ENCODE measurements at places on chromosomes 13 and 19.

GRCh38 chr19:31962561-31962996 is 382.8 kb upstream of the ZNF507 start:
- no peak for DNase-seq

GRCh38 chr19:42524943-42525342 is 3.3 kb downstream of the CEACAM1 start:
- DNase-seq, result no peak

GRCh38 chr13:33205804-33206221 is 79.7 kb downstream of the STARD13 start:
- DNase-seq, result no peak

- DNase-seq, result no peak
These were observed 9.2 kb upstream of the ZSCAN22 start for GRCh38 chr19:58317476-58318072.

GRCh38 chr13:113591750-113592149 is 7.2 kb downstream of the TFDP1 start:
- DNase-seq, result no peak

DNA sequence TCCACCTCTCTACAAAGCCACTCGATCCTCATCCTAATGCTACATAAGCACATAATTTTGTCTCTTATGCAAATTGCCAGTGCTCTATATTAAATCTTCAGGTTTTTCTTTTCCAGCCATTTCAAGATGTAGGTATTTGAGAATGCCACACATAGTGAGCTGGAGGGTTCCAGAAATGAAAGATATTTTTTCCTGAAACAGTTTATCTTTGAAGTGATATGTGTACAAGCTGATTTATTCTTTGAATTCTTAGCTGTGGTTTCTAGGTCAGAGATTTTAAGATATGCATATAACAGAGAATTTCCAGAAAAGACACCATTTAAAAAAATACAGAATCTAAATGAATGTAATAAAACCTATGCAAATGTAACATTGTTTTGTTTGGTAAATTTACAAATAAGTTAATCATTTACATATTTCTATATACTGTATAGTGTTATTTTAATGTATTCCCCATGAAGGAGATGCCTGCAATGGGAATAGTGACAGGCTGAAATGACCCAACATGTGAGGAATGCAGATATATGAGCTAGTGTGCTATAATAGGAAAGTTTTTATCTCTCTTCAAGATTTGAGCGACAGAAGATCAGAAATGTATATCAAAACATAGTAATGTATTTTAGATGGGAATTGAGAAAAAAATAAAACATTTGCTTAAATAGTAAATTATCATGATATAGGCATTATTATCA is 570.2 kb downstream of the SLITRK1 start:
- no peak for DNase-seq

- no peak for DNase-seq
These were observed 13.7 kb upstream of the NCCRP1 start for GRCh38 chr19:39183104-39183503.

GRCh38 chr19:13864667-13865570 is 12.0 kb upstream of the NANOS3 start:
- no peak for DNase-seq

GRCh38 chr19:33000510-33000909 is 28.5 kb downstream of the FAAP24 start:
- DNase-seq, result no peak

- no peak for DNase-seq
These were observed 6.1 kb downstream of the CAPN12 start for GRCh38 chr19:38737921-38738737.

GRCh38 chr13:46176756-46177155 is 5.2 kb downstream of the LCP1 start:
- no peak for DNase-seq

- peak; percentile 2 for DNase-seq
These were observed 112.2 kb upstream of the GPR12 start for GRCh38 chr13:26872525-26873385.

- no peak for DNase-seq
These were observed 59.5 kb downstream of the MICU2 start for GRCh38 chr13:21544515-21544914.

DNA sequence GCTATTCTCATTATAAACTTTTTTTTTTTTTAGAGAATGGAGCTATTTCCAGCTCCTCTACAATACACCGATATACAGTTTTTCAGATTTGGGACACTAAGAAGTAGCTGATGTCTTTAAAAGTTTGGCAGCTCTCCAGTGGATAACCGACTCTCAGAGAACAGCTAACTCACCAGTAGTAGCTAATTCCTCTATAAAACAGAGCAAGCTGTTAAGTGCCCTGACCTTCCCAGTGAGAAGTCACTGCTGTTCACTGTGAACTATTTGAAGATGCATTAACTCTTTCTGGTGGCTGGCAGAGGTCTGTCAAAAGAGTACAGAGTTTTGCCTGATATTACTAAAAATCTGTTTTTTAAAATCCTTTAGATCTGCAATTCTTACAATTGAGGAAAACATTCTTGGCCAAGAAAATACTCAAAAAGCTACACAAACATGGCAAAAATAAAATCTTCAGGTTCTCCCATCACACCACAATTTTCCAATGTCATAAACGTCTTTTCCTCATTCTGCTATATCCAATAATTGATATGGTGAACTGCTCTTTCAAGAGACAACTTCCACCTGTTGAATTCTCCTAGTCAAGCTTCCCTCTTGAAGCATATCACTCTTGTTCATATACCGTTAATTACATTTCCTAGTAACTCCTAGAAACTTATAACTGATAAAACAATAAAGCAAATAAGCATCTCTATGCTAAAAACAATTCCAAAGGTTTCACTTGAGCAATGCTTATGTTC is 44.2 kb downstream of the TBC1D4 start:
- no peak for DNase-seq

- no peak for DNase-seq
These were observed 518 bp downstream of the FLT3LG start for GRCh38 chr19:49474542-49474924.

- DNase-seq, result no peak
These were observed 37.6 kb upstream of the C1QTNF9 start for GRCh38 chr13:24271601-24272451.

- DNase-seq, result no peak
These were observed 254.0 kb upstream of the ARGLU1 start for GRCh38 chr13:106821979-106822378.

GRCh38 chr19:4758082-4758481 is 33.5 kb upstream of the FEM1A start:
- DNase-seq, result no peak

GRCh38 chr19:645912-646778 is 6.5 kb downstream of the FGF22 start:
- no peak for DNase-seq

DNA sequence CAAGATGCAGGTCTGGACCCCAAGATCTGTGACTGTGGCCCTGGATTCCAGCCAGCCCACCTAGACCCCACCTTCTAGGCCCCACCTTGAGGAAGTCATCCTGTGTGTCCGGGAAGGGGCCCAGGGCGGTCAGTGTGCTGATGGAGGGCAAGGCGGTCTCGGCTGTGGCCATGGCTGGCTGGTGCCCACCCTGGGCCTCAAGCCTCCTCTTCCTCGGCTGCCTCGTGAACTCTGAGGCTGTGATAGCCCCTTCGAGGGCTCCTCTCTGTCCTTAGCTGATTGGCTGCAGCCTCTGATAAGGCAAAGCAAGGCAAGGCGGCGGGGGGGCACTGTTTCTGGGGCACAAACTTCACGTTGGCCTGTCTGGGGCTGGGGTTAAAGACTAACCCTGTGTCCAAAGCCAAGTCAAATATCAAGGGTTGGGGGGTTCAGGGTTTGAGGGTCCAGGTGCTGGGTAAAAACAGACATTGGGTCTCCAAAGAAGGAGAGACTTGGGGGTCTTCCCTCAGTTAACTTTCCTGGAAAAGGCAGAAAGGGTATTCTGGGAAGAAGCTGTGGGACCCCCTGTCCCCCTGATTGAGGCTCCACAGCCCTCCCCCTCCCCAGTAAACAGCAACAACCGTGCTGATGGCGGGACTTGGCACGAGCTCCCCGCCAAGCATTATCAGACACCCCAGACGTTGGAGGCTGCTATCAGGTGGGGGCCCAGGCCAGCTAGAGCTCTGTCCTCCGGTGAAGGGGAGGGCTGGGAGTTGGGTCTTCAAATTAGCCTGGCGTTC is at the start of gene KLF1:
TSS of gene KLF1 (minus strand) at position 233 of the 779 bp plus-strand sequence. CDS start at position 172, 61 bp downstream.
- DNase-seq, result no peak

- no peak for DNase-seq
These were observed at the start of gene ZNF587B for GRCh38 chr19:57830071-57830602. ZNF587B (plus strand) TSS chr19:57830299; CDS start chr19:57830529, 230 bp downstream.

DNA sequence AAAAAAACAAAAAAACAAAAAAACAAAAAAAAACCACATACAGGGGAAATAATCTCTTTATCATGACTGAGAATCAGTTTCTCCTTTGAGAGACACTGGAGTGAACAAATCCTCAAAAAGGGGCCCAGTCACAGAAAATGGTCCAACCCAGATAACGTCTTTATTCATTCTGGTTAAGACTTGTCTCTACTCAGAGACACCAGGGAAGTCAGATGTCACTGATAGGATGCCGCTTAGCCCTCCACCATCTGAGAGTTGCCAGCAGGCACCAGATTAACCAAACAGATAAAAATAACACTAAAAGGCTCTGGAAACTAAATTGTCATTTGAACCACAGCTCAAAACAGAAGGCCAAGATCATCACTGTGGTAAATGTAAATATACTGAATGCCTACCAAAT is 1163.4 kb upstream of the ATXN8OS start:
- no peak for DNase-seq

DNA sequence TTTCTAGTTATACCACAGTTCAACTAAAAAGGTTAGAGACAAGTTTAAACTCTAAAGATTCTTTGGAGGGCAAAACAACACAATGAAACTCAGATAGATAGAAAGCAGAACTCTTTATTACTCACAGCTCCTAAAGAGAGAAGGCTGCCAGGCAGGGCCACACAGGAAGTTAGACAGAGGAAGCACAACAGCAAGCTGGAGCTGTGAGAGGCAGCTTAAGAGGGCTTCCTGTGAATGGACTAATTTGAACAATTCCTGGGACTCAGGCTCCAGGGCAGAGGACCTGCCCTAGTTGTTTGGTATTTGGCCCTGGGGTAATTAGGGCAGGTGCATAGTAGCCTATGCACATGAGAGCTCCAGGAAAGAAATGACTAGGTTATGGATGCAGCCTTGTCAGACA is 803.6 kb downstream of the DIAPH3 start:
- DNase-seq, result no peak

DNA sequence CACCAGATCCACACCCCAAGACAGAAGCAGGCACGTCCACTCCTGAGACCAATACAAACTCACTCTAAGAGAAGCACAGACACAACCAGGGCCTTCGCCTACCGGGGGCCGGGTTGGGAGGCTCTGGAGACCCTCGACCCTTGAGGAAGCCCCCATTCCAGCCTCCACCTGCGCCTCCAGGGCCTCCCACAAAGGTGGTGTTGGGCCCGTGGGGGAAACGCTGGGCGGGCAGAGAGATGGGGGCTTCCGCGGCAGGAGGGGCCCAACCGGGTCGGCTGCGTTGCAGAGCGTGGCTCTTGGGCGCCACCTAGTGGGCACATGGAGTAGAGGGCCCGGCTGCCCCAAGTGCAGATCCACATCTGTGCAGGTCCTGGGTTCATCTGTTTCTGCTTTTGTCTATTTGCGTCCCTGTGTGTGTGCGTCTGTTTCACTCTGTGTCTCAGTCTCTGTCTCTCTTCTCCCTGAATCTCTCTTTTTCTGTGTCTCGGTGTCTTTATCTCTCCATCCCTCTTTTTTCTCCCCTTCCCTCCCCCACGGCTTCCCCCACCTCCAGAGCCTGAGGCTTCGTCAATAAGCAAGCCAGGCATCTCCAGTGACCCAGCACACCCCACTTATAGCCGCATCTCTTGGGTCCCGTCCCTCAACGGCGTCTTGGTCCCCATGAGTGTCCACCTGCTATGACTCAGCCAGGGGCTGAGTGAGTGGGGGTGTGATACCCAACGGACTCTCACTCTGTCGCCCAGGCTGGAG is 10.5 kb upstream of the TINCR start:
- peak; percentile 36 for DNase-seq

DNA sequence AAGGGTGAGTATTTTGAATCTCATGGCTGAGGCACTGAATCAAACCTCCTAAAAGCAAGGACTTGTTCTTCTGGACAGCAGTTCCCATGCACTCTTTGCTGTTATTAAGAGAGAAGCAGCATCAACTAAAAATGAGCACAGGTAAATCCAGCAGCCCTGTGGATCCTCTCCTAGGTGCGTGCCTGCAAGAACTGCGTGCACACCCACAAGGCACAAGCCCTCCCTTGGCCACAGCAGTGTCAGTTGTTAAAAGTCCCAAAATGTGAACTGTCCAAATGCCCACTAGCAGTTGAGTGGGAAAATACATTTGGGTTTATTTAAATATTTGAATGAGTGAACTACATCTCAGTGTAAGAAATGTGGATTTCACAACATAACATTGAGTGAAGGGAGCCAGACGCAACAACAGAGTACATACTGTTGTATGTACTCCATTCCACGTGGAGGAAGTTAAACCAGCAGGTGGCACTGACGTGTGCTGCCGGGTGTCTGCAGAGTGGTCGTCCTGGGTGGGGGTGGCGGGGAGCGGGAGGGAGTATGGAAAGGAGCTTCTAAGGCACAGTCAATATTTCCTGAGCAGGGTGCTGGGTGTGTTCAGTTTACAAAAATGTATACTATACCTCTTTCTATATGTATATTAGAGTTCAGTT is 266.4 kb downstream of the NALCN start:
- DNase-seq, result no peak

- peak; percentile 38 for DNase-seq
These were observed 10.1 kb downstream of the NANOS3 start for GRCh38 chr19:13887018-13887436.

- no peak for DNase-seq
These were observed 8.5 kb upstream of the LSR start for GRCh38 chr19:35240327-35240726.

- no peak for DNase-seq
These were observed 755.6 kb upstream of the MIR17HG start for GRCh38 chr13:90591927-90592268.

DNA sequence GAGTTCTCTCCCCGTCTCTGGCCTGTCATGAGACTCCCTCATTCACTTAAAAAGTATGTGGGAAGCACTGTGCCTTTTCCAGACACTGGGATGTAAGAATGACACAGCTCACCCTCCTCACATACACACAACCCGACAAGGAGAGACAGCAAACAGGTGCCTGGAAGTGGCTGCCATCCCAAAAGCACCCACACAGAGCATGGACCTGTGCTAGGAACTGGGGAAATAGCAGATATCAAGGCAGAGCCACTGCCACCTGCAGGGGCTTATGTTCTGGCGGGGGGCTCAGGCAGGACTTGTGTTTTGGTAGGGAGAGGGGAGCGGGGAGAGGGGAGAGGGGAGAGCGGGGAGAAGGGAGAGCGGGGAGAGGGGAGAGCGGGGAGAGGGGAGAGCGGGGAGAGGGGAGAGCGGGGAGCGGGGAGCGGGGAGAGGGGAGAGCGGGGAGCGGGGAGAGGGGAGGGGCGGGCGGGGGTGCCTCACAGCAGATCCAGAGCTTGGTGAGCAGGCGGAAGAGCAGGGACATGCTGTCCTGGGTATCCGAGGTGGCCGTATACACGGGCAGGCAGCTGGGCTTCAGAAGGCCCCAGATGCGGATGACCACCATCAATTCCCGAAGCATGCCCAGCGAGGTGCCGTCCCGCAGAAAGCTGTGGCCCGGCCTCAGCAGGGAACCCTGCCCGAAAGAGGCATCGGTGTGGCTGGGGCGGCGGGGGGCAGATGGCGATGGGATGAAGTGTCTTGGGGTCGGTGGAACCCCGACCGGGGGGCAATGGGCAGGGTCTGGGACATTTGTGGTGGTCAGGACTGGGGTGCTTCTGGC is 12.2 kb downstream of the CFD start:
- no peak for DNase-seq

GRCh38 chr19:16849168-16849567 is 20.0 kb downstream of the SIN3B start:
- DNase-seq, result no peak

- no peak for DNase-seq
These were observed 259.5 kb downstream of the COL4A1 start for GRCh38 chr13:110047496-110047895.
